Uterus (tissue), 4 donors: ENCODE measurements at places on chromosomes 12 and 14.

DNA sequence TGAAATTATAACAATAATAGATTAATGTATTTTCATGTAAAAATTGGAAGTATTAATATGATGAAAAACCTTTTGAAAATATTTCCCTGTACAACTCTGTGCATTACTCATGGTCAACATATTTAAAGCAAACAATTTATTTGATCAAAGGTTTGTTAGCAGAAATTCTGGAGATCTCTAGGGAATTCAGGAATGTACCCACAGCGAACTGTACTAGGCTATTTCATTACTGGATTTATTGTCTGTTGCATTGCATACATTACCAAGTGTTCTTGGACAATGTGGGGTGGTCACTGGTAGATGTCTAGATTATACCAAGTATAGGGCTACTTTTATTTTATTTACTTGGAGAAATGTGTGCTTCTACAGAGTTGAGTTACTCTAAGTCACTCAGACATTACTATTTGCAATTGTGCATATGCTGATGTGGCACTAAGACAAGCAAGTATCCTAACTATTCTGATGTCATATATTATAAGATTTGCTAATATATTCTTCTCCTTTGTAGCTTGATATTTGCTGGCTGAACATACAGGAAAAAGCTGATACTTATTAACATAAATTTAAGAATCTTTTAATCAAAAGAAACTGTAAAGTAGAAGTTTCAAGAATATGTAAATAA lies 323.3 kb downstream of the CCER1 start:
- DNase-seq: no peak

- no peak for DNase-seq
These were observed 19.7 kb downstream of the HSPB8 start for GRCh38 chr12:119198440-119198839.

GRCh38 chr14:99818503-99819036 lies 25.4 kb downstream of the EML1 start:
- no peak for DNase-seq

- DNase-seq: no peak
These were observed 216.2 kb downstream of the DPF3 start for GRCh38 chr14:72677664-72678063.

GRCh38 chr12:60921541-60921940 lies 1325.7 kb downstream of the SLC16A7 start:
- DNase-seq: no peak

GRCh38 chr14:38255673-38256532 lies at the start of gene CLEC14A:
Gene CLEC14A (minus strand): TSS chr14:38256093. CDS start chr14:38256022, 71 bp downstream.
- DNase-seq: peak; percentile 40

DNA sequence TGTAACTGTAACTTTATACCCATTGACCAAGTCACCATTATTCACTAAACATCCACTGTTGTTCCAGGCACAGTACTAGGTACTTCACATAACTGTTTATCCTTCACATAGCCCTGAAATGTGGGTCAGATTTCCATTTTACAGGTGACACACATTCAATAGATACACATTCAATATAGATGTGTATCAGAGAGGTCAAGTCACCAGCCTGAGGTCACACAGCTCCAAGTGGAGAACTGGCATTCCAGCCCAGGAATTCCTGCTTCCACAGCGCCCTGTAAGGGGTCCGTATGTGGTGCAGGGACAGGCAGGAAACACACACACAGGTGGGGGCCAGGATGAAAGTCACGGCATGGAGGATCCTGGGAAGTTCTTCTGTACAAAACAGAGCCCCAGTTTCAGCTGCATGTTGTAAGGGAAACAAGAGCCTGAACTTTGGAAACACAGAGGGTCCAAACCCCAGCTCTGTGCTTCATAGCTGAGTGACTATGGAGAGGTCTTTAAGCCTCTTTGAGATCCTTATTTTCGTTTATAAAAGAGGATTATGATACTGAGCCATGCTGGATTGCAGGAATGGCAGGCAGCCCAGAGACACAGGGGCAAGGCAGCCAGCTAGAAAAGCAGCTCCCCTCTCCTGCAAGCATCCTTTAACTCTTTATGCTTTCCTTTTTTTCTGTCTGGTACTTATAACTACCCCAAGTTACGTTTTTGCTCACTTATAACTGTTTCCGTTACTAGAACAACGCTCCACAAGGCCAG lies 50.3 kb upstream of the DICER1 start:
- DNase-seq: no peak

DNA sequence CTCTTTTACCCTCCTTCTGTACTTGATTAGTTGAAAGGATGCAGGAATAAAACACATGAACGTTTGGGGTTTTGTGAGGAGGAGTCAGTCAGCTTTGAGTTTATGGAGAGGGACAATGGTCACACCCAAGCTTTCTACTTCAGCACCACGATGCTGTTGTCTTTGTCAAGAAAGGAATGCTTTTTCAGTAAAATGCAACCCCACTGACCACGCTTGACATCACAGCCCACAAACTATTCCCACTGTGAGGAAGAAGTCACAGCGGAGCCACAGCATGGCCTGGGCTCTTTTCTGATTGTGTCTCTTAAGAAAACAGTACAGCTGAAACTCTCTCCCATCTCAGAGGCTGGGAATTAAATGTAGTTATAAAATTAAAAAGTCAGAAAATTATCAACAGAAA lies 135.2 kb downstream of the APAF1 start:
- no peak for DNase-seq

DNA sequence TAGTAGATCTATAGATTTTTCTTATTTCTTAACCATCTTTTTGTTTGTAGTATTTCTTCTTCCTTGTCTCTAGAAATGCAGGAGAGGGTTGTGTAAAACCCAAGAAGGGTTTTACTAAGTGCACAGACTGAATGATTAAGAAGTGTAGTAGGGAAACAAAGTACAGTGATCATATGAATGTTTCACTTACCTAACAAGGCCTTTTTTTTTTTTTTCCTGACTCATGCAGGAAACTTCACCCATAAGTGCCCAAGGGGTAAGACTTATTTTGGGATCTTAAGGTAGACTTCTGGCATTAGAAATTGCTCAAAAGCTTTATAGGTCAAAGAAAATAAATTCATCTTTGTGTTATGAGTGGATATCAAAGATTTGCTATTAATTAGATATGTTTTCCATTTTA lies 10.2 kb downstream of the SCN8A start:
- DNase-seq: no peak

DNA sequence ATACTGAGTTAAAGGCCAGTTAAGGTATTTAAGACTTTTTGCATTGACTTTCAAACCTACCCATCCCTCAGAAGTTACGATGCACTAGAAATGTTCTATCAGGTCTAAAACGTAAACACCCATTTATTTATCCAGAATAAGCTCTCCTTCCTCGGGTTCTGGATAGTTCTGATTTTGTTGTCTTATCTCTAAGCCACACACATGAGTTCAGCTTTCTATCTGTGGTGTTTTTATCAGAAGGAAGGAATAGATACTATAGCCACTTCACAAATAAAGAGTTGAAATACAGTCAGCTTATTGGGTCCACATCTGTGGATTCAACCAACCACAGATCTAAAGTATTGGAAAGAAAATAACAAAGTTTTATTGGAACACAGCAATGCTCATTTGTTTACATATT lies 5.4 kb downstream of the SFSWAP start:
- DNase-seq: no peak

DNA sequence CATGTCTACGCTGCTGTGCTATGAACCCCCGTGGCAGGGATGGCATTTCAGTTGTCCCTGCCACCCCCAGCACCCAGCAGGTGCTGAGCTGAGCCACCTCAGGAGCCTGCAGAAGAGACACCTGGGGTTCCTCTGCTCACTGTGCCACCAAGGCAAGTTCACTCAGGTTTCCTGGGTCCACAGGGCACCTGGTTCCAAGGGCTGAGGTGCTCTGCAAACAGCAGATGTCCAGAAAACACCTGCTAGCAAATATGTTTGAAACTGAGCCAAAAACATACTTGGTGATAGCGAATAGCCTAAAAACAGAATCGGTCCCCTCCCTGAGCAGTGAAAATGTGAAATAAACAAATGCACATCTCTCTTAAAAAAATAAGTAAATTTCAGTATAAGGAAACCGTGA lies 35.6 kb upstream of the GPR68 start:
- DNase-seq: no peak

DNA sequence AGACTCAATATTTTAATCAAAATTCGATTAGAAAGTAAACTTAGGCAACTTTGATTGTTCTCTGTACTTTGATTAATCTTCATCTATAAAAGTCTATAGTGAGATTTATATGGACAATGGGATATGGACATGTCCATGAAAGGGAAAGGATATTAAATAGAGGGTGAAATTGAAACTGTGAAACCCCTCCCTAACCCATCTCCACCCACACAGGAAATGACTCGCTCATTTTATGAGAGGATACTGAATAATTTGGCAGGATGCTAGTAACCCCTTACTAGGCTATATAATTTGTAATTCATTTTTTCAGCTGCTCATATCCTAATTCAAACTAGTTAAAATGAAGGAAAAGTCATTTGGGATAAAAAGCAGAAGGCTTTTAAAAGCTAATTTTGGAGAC lies 328.0 kb upstream of the ATP2B1 start:
- DNase-seq: no peak

DNA sequence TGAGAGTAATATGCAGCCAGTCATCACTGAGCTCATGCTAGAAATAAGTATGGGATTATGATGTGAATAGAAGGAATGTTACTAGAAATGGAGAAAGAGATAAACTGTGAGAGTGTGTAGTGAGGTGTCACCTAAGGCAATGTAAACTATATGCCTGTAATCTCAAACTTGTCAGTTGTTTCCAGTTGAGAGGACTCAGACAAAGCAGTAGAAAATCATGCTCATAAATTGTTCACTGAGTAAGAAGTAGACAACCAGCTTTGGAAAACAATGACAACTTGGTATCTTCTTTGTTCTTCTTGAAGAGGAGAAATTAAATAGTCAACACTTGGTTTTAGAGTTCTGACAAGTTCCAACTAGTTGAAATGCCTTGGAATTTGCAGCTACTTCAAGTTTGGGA lies 148.5 kb upstream of the OR4E1 start:
- no peak for DNase-seq

DNA sequence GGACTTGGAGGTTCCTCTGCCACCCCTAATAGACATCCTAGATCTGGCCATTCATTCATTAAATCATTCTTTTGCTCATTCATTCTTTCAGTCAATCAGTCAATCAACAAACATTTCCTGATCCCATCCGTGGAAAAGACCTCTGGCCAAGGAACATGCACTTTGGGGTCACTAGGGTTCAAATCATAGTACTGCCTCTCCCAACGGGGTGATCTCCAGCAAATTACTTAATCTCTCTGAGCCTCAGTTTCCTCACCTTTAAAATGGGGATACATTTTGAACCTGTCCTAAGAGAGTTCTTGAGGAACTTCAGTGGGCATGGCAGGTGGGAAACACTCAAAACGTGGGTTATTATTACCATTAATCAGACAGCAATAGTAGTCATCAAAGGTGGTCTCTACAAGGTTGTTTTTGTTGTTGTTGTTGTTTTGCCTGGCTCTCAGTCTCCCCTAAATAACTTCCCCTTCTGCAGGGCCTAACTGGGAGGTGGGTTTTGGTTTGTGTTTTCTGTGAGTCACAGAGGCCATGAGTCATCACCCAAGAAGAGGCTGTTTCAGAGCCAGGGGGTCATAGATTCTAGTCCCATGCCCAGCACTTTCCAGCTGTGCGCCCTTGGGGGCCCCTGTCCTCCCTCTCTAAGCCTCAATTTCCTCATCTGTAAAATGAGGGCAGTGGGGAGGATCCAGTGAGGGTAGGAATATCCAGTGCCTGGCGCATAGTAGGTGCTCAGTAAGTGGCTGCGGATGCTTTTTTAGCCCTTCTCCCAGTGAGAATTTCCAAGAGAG lies 16.9 kb upstream of the FAM222A start:
- DNase-seq: no peak

GRCh38 chr14:105102361-105102870 lies 37.2 kb upstream of the GPR132 start:
- DNase-seq: no peak

DNA sequence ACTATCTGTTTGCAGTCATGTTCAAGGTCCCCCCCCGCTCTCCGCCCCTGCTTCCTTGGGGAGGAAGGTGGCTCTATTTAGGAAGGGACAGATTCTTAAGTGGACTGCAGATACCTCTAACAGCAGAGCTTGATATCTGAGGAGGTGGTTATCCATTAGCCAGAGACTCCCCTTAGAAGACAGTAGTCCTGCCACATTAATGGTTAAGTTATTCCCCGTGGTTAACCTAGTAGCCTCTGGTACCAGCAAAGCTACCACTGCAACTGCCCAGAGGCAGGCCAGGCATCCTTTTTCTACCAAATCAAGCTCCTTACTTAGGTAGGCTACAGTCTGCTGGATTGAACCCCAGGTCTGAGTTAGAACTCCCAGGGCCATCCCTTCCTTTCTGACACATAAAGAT lies 162.1 kb upstream of the AVPR1A start:
- DNase-seq: no peak

DNA sequence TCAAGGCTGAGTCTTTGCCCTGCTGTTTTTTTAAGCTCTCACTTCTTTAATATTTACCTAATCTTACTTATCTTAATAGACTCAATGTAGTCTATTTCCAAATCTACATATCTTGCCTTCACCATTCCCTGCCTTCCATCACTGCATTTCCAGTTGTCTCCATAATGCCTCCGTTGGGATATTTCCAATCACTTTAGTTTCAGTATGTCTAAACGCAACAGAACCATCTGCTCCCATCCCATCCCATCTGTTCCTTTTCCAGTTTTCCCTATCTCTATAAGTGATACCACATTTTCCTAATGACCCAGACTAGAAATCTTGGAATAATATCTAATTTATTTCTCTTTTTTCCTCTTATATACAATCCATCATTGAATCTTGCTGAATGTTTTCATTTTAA lies 15.1 kb upstream of the CCDC198 start:
- no peak for DNase-seq

GRCh38 chr14:105398726-105399465 lies 558 bp downstream of the TEX22 start:
- no peak for DNase-seq

GRCh38 chr12:21675641-21676040 lies 18.0 kb upstream of the LDHB start:
- no peak for DNase-seq

DNA sequence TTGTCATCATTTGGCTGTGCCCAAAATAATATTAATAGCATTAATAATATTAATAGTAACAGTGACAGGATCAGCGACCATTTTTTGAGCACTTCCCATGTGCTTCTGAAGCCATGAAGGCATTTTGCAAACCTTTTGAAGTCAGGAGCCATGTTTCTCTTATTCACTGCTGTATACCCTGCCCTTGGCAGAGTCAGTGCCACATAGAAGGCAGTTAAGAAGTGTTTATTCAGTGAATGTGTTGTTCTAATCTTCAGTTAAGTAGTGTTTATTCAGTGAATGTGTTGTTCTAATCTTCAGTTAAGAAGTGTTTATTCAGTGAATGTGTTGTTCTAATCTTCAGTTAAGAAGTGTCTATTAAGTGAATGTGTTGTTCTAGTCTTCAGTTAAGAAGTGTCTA lies 319.7 kb upstream of the NAV3 start:
- no peak for DNase-seq

DNA sequence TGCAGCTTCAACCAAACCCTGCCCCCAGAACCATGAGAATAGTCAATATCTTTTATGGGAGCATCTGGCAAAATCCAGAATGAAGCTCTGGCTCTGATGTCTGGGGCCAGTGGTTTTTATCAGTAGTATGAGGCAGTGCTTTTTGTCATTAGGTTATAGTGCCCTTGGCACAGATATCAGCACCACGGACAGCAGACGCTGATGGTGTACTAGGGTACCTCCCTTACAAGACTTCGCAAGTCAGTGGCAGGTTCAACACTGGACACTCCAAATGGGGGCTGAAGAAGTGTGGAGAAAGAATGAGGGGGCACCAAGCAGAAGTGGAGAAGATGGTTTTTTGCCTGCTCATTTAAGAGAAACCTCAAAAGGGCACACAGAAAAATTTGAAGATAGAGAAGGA lies 68.2 kb upstream of the E2F7 start:
- DNase-seq: no peak
